Motor neuron (in vitro differentiated cells): ENCODE measurements at places on chromosomes 6 and 20.

DNA sequence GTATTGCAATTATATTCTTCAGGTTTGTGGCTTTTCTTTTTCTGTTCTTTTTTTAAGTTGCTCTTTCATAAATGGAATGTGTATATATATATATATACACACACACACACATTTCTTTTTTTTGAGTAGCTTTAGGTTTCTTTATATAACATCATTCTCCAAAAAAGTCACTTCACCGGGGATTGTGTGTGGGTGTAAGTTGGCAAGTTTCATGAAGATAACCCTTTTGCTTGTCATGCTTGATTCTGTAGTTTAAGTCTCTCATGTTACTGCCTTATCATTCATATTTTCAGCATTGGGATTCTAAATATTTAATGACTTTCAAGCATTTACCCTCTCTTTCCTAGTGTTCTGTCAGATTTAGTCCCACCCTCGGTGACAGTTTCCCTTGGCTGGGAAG, 181.0 kb downstream of the FARS2 start:
- no peak for ATAC-seq

GRCh38 chr6:157974967-157975366, 6.7 kb upstream of the SYNJ2 start:
- no peak for ATAC-seq

DNA sequence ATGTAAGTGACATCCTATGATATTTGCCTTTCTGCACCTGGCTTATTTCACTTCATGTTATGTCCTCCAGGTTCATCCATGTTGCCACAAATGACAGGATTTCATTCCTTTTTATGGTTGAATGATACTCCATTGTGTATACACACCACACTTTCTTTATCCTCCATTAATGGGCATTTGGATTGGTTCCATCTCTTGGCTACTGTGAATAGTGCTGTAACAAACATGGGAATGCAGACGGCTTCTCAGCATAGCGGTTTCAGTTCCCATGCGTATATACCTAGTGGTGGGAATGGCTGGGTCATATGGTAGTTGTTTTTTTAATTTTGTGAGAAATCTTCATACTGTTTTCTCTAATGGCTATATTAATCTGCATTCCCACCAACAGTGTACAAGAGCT, 14.8 kb downstream of the MTHFD1L start:
- no peak for ATAC-seq

- ATAC-seq = no peak
Observed at GRCh38 chr20:31566658-31567379, 38.3 kb upstream of the ID1 start.

DNA sequence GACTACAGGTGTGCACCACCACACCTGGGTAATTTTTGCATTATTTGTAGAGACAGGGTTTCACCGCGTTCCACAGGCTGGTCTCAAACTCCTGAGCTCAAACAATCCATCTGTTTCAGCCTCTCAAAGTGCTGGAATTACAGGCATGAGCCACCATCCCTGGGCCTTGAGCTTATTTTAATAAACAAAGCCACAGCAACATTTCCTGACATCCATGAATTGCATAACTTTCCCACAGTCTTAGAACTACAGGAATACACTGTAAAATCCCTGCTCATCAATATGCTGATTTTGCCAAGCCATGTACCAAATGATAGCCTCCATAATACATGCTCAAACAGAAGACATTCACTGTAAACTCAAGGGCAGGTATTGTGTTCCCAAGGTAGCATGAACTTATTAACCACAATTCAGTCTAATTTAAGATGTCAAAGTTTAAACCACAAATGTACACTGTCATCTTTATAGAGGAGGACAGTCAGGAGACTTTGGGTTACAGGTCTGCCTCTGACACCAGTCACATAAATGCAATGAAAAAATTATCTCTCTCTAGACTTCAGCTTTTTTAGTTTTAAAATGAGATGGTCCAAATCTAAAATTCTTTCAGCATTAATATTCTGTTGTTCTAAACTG, 40.0 kb downstream of the NUDT3 start:
- no peak for ATAC-seq

GRCh38 chr20:24580855-24581254, 111.4 kb downstream of the SYNDIG1 start:
- ATAC-seq = no peak
